Right hindlimb (tissue), 1 donor: ENCODE measurements at places on chromosomes 1 and 21.

DNA sequence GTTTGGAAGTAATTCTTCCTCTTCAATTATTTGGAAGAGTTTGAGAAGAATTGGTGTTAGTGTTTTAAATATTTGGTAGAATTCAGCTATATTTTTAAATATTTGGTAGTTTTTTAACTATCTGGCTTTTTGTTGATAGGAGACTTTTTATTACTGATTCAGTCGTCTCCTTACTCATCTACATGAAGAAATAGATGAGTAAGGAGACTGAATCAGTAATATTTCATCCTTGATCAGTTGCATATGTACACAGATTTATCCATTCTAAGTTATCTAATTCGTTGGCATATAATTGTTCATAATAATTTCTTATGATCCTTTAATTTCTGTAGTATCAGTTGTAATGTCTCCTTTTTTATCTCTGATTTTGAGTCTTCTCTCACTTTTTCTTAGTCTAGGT is 224.1 kb downstream of the GPR52 start:
- no peak for DNase-seq

DNA sequence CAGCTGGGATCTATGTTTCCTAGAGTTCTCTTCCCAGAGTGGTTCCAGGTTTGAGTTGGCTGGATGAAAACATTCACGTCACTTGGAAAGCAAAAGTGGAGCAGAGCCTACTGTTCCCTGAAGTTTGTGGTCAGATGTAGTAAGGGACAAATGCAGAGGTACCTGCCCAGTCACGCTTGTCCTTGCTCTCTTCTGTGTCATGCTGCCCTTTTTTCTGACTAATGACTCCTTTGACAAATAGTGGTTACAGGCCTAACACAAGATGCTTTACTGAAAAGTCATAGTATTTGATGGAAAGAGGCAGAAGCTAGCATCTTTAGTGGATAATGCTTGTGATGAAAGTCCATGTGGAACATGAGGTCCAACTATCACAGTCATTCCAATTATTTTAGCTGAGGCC is 881.4 kb upstream of the B3GALT2 start:
- no peak for DNase-seq

GRCh38 chr1:37189111-37189510 is 154.8 kb upstream of the GRIK3 start:
- DNase-seq, result no peak

DNA sequence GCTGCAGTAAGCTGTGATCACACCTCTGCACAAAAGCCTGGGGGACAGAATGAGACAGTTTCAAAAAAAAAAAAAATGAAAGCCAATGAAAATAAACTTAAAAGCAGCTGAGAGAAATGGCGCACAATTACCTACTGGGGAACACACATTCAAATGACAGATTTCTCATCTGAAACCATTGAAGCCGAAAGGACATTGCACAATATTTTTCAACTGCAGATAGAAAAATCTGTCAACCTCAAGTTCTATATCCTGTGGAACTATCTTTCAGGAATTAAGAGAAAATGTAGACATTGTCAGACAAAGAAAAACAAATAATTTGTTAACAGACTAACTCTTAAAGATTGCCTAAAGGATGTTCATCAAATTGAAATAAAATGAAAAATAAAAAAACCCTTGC is 442.8 kb downstream of the MATN1 start:
- no peak for DNase-seq

GRCh38 chr21:42574234-42575027 is 60.8 kb downstream of the SLC37A1 start:
- DNase-seq, result peak; percentile 52

DNA sequence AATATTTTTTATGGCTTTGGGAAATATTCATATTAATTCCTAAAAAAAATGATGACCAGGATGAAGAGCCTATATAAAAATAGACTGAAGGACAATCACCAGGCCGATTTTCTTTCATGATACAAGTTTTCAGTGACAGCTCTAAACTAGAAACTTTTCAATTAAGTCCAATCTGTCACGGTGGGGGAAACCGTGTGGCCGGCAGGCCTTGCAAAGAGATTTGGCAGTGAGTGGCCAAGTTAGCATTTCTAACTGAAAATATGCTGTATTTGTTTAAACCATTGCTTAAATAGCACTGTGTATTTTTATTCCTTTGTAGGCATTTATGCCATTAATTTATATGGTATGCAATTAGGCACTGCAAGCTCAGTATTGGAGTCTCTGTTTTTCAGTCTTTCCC is 294.5 kb upstream of the NRIP1 start:
- no peak for DNase-seq

DNA sequence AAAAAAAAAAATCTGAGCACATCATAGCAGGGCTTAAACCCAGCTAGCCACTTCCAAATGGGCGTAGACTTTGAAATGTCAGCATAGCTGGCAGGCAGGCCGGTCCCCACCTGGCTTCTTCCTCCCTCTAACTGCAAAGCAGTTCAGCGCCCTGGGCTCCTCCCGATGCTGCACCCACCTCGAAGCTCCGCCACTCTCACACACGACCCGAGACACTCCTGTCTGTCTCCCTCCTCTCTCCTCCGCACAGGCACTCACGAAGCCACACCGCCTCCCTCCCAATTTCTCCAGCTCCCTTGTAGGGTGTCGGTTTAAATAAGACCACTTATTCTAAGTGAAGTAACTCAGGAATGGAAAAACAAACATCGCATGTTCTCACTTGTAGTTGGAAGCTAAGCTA is 301.3 kb downstream of the NPHP4 start:
- no peak for DNase-seq

DNA sequence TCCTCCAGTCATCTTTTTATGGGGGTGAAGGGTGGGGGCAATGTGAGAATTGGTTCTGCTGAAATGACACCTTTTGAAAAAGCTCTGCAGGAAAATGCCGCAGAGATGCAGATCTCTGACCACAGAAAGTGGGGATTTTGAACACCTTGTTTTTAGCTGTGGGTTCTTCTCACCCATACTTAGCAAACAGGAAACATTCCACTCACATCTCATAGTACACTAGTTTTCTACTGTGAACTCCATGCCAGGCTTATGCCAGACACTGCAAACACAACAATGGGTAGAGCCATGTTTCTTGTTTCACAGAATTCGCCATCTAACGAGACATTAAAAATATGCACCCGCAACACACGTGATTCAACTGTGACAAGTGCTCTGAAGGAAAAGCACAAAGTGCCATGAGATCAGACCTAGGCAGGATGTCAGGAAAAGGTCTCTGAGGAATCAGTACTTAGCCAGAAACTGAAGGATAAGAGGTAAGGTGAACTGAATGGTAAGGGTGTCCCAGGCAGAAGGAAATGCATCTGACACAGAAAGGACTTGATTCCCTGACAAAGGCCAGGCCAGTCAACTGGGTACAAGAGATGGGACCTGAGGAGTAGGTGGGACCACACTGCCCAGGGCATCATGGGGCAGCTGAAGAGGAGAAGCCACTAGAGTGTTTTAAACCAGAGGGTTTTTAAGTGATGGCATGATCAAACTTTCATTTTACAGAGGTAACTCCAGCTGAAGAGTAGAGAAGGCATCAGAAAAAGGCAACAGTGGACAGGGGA is 83.8 kb upstream of the JAK1 start:
- DNase-seq, result no peak

DNA sequence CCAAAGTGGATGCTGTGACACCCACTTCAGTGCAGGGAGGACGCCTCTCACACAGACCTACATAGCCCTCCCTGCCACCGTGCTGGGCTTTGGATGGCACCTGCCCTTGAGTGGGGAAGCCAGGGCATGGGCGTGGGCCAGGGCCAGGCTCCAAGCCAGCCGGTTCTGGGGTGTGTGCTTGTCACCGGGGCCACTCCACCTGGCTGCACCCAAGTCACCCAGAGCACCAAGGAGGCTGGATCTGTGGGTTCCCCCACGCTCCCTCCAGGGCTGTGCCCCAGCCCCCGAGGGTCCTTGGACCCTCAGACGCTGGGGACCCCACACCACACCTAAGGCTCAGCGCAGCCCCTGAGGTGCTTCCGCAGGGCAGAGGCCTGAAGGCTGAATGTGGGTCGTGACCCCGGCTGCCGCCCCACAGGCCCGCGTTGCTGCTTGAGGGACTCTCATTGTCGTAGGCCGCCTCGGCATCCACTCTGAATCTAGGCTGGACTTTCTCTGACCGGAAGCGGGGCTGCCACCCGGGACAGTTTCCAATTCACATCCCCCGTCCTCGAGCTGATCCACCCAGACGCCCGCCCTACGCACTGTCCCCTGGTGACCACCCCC is 1.5 kb downstream of the MXRA8 start:
- DNase-seq, result peak; percentile 37

DNA sequence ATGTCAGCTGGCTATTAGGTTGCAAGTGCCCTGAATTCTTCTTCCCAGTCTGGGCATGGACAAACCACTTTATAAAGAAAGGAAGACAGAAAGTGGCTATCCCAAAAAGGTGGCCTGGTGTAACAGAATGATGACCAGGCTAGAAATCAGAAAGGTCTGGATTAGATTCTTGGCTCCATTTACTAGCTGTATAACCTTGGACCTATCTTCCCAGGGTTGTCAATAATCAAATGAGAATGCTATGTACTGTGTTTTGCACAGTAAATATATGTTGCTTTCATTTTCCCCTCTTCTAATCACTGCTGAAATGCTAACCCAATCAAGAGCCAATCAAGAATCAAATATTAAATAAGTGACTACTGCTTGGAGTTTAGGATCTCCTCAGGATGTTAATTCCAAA is 20.4 kb downstream of the RNF19B start:
- no peak for DNase-seq

DNA sequence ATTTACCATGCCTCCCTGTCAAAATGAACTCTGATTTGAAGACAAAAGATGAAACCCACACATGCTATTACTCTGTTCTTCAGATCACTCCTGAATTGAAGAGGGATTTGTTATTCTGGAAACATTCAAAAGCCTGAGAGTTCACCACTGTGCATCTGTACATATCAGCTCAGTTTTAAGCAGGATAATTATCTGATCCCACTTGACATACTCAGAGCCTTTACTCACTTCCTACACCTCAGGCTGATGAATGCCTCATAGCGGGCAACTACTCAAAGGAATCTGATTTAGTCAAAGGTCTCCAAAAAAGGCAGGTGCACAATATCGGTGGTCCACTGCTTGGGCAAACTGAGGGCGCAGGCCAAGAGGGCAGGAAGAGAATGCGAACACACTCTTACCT is 47.5 kb upstream of the LPAR3 start:
- no peak for DNase-seq

- peak; percentile 60 for DNase-seq
Measured at GRCh38 chr1:89987159-89987819, 7.6 kb upstream of the ZNF326 start.

GRCh38 chr1:154575951-154576566 is 8.5 kb downstream of the CHRNB2 start:
- no peak for DNase-seq

DNA sequence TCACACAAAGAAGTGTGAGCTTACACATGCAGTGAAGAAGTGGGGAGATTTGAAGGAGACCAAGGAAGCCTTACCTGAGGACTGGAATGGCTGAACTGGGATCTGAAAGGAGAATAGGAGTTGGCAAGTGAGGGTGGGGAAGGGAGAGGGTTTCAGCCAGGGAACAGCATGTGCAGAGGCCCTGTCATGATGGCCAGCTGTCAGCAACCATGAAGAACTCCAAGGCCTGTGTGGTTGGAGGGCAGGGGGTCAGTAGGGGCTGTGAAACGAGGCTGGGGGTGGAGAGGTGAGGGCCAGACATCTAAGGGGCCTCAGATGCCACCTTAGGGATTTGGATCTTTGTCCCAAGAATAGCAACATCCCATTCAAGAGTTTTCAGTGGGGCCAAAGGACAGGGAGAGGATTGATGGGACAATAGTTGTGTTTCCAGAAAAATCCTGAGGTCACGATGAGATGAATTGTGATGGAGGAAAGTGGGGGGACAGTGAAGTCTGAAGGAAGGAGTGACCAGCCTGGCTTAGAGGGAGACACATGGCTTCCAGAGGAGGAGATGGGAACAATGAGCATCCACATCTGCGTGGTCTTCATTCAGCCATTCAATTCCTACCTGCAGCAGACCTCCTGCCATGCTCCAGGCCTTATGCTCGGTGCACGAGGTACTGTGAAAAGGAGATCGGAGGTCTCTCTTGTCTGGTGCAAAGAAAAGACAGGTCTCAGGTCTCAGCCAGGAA is 187.6 kb downstream of the MATN1 start:
- DNase-seq, result no peak

GRCh38 chr1:117555806-117556205 is 50.0 kb upstream of the TENT5C start:
- DNase-seq, result no peak

- DNase-seq, result no peak
Measured at GRCh38 chr1:51341876-51342496, 11.6 kb upstream of the TTC39A start.

- DNase-seq, result no peak
Measured at GRCh38 chr1:89191314-89191713, 7.4 kb downstream of the GBP4 start.

DNA sequence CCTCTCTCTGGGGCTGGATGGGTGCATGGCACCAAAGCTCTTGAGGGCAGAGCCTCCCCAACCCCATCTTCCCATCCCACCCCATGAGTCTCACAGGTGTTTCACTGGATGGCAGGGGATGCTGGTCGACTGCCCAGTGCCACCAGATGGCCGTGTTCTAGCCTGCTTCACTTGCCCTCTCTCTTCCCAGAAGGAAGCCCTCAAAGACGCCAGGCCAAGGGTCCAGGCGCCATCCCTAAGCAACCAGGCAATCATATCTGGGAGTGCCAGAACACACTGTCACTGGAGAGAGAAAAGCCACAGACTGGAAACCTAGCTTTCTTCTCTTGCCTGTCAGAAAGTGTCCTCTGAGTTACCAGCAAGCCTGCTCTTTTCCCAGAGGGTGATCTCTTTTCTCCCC is 26.7 kb downstream of the PIGM start:
- no peak for DNase-seq

GRCh38 chr1:181936768-181937581 is 124.5 kb downstream of the ZNF648 start:
- DNase-seq, result peak; percentile 35

DNA sequence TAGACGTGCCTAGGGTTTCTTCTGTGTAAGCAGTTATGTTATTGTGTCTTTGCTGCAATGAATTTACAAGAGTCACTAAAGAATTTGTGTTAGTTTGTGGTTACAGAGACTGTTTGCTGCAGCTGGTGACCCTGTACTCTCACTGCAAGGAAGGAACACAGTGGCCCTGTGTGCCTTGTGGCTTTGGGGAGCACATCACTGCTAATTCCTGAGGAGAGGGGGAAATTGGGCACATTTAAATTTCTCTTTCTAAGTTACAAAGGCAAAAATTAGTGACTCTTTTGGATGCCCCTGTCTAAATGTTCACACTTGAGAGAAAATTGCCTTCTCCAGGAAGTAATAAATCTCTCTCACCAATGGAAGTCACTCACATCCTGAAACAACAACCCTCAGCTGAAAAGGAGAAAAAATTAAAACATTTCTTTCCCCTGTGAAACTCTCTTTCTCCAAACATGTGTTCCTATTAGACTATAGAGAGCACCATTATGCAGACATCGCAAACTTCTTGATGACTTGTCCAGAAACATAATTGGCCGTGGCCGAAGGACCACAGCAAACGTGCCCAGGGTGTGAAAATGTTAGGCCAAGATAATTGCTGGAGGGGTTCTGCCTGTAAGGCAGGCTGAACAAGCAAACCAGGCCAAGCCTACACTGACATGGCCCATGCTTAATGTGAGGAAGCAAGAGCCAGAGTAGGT is 32.3 kb upstream of the SPAG17 start:
- DNase-seq, result no peak

- DNase-seq, result no peak
Measured at GRCh38 chr1:110188035-110188618, 22.0 kb upstream of the KCNC4 start.
